Stimulated activated CD4-positive, alpha-beta T cell treated with anti-CD3 and anti-CD28 coated beads, Interleukin-1b, Interleukin-23, amount 100 ng/mL, for 1 hour (primary cell): ENCODE measurements at places on chromosomes 11 and 22.

- no peak for DNase-seq
These were observed 9.9 kb upstream of the MICALL1 start for GRCh38 chr22:37896181-37896592.

GRCh38 chr11:117986981-117987574 is 884 bp downstream of the IL10RA start:
- DNase-seq: peak; percentile 32

GRCh38 chr11:130089674-130090073 is 20.0 kb downstream of the APLP2 start:
- DNase-seq: no peak

DNA sequence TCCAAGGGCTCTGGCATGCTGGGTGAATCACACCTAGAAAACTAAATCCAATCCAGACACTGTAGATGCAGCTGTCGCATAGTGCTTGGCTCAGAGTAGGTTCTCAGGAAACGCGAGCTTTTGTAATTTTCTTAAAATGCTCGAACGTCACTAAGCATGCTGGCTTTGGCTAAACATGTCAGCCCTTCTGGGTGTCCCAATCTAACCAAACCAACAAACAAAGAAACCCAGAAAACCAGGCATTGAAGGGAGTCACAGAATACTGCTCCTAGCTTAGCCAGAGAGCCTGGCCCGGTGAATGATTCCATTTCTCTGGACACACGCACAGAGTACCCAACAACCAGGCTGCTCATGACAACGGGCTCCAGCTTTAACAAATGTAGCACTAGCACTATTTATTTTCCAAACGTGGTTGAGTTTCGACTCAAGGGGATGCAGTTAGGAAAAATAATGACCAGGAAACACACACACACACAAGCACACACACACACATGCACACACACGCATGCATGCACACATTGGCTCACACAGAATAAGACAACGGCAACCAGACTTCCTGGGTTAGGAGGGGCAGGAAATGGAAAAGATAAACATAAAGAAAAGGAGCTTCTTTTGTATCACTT is 492.6 kb downstream of the MIAT start:
- no peak for DNase-seq

DNA sequence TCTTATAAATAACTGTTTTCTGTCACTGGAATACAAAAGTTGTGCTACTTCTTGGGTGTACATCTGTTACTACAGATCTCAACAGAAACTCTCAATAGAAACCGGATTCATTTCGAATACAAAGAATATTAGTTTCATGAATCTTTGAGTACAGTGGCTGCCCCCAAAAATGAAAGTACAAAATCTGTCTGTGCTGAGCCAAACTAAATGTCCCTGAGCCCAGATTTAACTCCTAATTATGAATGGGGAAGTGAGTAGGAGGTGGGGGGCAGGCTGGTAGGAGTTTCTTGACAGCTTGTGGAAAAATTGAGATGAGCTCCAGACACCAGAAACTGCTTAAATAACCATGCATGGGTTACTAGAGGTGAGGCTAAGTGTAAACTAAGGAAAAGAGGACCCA is 41.6 kb downstream of the PITPNB start:
- DNase-seq: no peak

GRCh38 chr11:120511820-120512738 is 531 bp downstream of the GRIK4 start:
- no peak for DNase-seq

DNA sequence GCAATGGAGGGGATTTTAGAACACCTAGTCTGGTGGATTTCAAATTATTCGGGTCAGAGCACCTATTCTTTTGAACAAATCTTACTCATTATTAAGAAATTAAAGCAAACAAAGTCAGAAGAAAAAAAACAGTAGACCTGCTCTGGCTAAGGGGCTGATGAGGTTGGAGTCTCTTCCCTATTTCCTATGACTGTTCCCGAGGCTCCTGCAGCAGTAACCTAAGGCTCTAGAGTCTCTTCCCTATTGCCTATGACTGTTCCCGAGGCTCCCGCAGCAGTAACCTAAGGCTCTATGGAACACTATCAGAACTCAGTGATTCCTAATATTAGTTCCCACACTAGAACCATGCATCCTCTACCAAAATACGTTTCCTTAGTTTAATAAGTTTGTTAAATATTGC is 607.9 kb downstream of the NTM start:
- DNase-seq: no peak

- no peak for DNase-seq
These were observed 273.9 kb downstream of the SBF2 start for GRCh38 chr11:10019906-10020682.

GRCh38 chr11:65211293-65212105 is 29.8 kb downstream of the CAPN1 start:
- no peak for DNase-seq

DNA sequence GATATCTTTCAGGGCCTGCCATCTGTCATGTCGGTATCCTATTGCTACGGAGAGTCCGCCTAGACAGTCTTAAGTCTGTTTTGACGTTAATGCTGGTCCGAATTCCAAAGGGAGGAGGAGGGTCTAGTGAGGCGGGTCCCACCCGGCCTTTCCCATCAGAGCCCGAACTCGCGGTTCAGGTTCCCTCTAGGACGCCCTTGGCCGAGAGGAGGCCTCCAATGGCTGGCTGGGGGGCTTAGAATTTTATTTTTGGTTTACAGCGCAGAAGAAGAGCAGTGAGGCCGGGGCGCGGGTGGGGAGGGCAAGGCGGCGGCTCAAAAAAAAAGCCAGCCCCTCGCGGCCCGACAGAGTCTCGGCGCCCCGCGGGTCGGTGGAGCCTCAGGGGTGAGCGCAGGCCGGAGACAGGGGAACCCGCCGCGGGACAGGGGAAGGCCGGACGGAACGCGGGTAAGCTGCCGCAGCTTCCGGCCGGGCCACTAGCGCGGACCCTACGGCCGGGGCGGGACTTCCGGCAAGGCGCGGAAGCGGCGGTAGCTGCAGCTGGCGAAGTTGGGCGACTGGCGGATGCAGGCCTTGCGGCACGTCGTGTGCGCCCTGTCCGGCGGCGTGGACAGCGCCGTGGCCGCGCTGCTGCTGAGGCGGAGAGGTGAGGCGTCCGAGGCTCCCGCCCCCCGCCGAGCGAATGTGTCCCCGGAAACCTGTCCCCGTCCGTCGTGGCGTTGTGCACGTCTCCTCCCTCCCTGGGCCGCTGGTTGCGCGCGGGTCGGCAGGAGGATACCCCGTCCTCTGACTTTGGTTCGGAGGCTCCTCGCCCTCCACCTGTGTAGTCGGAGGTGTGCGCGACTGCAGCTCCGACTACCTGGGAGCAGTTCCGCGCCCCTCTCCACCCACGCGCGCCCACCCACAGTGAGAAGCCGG is at the start of gene TRMU:
TSS of gene TRMU (plus strand) at position 514 of the 918 bp plus-strand sequence. CDS start at position 565, 51 bp downstream.
- peak; percentile 60 for DNase-seq

- DNase-seq: no peak
These were observed 9.9 kb downstream of the PKP3 start for GRCh38 chr11:403761-404431.

DNA sequence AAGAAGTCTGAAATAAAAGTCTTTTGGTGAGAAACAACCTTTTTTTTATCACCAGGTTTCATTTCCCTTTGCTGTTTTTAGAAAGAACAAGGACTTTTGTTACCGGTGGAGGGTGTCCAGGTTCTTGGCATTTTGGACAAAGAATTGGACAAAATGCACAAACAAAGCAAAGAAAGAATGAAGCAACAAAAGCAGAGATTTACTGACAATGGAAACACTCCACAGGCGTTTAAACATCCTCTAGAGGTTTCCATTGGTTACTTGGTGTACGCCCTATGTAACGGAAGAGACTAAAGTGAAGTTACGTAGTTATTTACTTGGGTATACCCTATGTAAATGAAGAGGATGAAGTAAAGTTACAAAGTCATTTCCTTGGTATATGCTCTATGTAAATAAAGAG is 1487.0 kb downstream of the LRRC4C start:
- no peak for DNase-seq

GRCh38 chr11:14637868-14638409 is 5.7 kb upstream of the PDE3B start:
- no peak for DNase-seq

DNA sequence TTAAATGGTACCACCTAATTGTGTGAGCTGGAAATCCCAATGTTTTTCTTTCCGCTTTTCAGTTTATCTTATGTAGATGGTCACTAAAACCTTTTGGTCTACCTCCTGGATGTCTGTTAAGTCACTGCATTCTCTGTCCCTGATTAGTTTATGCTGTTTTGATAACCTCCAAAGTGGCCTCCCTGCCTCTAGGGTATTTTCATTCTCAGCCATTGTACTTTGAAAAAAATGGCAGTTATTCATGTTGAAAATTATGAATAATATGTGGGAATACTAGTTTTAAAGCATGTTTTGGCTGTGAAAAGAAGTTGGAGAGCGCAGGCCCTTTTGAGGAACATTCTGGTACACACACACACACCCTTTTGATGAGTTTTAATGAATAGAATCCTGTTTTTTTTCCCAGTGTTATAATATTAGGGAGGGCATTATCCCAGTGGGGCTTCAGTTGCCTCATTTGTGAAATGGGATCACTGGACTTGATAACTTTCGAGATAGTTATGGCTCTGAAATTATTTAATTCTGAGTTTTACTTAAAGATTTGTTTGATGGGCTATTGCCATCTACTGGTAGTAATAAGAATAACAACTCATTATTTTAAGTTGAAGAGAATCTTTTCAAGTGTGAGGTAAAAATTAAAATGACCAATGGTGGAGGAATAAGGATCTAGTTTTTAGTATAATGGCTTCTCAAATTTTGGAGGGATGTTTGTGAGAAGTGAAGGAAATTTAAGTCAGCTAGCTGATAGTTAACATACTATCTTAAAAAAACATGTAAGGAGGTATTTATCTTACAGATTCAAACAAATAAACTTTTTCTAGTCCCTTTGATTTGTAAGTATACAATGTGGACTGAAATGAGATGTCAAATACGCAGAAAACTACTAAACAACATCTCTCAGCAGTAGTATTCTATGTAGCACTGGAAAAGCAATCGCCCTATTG is 3.9 kb downstream of the FDX1 start:
- no peak for DNase-seq

DNA sequence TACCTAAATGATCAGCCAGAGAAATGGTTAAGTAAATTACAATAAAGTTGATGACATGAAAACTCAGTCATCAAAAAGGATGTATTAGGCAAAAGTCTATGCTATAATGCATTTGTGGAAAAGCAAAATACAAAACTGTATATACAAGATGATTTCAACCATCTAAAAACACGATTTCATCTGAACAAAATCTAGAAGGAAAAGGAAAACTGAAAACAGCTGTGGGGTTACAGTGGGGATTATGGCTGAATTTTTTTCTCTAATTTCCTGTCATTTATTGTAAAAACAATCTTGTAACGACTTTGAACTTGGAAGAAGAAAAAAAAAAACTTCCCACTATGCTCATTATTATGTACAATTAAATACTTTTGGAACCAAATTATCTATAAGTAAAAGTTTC is 30.3 kb downstream of the CHEK2 start:
- no peak for DNase-seq

GRCh38 chr11:8839957-8840945 is 70.7 kb upstream of the AKIP1 start:
- no peak for DNase-seq

DNA sequence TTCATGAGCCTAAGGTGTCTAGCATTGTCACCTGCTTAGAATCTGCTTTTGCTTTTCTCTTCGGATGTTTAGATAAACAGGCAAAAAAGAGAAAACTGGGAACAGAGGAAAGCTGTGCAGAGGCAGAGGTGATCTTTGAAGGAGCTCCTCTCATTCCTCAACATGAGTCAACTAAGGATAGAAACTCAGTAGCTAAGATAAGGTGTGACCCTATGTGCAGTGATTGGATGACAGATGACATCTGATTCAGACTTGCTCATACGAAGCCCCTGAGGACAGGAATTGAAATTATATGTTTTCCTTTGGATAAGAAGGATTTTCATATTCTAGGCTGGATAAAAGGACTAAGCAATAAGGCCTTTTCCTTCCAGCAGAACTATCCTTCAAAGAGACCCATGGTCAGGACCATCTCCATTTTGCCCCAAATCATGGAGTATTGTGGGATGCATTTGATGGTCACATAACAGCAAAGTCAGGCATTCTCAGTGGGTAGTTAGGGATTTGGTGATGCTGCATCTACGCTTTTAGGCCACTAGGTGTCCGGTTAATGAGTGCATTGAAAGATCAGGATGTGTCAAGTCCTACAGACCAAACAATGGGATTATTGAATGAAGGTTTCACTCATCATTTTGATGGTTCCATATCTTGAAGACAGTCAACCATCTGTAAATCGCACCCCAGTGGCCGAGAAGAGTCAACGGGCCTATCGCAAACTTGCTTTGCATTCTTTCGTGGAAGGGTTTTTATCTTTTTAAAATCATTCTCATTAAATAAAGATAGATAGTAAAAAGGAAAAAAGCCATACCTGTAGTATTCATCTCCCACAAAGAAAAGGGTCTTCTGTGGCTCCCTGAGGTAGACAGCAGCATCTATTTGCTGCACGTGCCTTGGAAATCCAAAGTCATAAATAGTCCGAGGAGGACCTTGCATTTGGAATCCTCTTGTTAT is 32.2 kb downstream of the MMP20 start:
- no peak for DNase-seq

- no peak for DNase-seq
These were observed 9.4 kb downstream of the BMAL1 start for GRCh38 chr11:13287036-13287435.

DNA sequence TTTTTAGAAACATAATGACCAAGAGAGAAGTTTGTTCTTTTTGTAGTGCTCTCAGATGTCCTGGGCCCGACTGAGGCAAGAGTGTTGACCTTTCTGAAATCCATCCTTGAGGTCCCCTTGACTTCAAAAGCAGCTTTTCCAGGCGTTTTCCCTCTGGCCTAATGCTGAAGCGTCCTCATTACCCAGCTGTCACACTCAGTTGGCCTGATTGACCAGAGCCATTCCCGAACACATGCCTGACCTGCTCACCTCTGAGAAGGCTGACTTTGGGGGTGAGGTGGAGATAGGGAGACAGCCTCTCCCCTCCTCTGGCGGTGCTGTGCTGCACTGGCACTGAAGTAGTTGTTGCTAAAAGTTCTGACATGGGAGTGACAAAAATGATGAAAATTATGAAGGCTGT is 66.9 kb downstream of the ALX4 start:
- no peak for DNase-seq

GRCh38 chr11:43943931-43944751 is 1.7 kb downstream of the C11orf96 start:
- no peak for DNase-seq

DNA sequence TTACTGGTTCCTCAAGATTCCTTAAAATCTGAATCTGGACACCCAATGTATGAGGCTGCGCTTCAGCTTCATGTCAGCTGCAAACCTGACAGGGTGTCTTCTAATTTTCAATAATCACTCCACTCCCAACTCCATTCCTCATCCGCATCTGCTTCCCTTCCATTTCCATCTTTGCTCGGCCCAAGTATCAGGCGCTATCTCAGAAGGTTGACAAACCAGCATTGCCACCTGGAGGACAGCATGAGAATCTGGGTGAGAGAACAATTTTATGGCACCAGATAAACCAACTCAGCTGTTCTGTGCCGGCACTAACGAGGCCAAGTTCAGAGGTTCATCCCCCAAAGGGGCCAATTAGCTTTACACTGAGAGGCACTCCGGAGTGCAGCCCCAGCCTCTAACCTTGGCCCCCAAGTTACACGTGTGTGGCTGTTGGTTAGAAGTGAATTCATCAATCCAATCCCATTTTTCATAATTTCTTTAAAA is 79.1 kb upstream of the LMO2 start:
- no peak for DNase-seq
